Right renal cortex interstitium (tissue), 3 donors: ENCODE measurements at places on chromosomes 6 and 20. TPM values are rescaled to one million over a fixed set of nuclear protein-coding genes. Genes with fewer than 3 reads are reported as not detected.

- DNase-seq = no peak
Measured at GRCh38 chr6:18117136-18117535, 5.3 kb downstream of the NHLRC1 start.

- DNase-seq = no peak
Measured at GRCh38 chr6:139728876-139729427, 354.5 kb upstream of the CITED2 start.

- no peak for DNase-seq
Measured at GRCh38 chr6:7200598-7201443, 93.1 kb downstream of the RREB1 start.

The RFX6 gene
- polyA plus RNA-seq = not detected

The OGFR gene
- 24.2 TPM for polyA plus RNA-seq
